ENCODE measurements at places on chromosomes 12 and 14.

DNA sequence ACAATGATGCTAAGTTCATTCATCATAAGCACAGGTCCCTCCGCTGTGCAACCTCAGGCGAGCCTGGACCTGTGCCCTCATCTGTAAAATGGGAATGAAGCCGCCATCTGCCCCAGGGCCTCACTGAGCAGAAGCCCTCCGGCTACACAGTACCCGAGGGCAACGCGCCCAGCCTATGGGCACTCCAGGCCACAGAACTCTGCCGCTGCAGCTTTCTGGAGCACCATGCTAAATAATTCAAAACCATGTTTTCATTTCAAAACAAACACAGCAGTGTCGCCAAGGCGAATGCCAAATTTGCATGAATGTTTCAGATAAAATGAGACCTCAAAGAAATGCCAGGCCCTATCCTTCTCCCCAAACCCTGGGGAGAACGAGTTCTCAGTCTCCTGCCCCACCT lies 4.0 kb downstream of the NCOR2 start:
- no peak for DNase-seq

- peak; percentile 49 for DNase-seq
Measured at GRCh38 chr14:52397844-52398243, 83.7 kb downstream of the PTGER2 start.

GRCh38 chr14:34222867-34223266 lies 239.2 kb downstream of the SPTSSA start:
- DNase-seq, result no peak

GRCh38 chr12:89073027-89073398 lies 279.3 kb downstream of the DUSP6 start:
- DNase-seq, result peak; percentile 99
